Suppressor macrophage treated with lipopolysaccharide for 1 hour (primary cell): ENCODE measurements at places on chromosomes 12 and 14.

DNA sequence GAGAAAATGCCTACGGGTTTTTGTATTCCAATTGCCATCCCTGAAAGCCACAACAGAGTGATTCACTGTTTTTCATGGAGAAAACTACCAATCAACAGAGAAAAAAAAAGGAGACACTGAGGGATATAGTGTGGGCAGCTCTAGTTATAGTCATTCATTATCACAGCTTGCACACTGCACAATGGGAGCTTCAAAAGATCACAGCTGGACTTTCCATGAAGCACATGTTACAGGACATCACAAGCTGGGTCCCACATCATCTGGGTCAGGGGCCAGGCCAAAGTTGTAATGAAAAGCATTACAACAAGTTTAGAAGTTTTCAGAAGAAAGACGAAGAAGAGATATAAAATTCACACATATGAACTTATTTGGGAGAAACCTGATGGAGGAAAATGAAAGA, 41.5 kb downstream of the RERG start:
- no peak for DNase-seq

DNA sequence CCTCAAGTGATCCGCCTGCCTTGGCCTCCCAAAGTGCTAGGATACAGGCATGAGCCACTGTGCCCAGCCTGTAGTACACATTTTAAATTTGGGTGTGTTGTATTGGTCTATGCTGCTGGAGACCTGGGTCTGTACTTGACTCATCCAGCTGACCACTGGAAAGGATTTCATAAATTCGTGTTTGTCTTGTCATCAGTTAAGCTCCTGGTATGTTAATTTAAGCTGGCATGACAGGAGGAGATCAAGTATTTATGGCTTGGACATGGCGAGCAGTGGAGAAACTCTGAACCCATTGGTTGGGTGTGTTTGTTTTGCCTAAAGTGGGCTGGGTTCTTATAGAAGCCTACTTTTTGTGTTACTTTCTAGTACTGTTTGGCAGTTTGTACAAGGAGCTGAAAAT, 24.2 kb downstream of the YY1 start:
- DNase-seq = no peak

DNA sequence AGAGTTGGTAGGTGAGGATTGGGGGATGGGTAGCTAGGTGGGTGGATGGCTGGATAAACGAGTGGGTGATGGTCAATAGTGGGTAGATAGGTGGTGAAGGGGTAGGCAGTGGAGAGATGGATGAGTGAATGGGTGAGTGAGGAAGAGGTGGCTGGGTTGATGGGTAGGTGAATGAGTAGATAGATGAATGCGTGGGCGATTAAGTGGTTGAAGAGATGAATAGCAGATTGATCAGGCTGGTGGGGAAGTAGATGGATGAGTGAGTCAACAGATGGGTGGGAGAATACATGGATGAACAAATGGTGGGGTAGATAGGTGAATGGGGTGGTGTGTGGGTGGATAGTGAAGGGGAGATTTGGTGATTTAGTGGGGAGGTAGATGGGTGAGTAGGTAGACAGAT, 51.1 kb downstream of the SYNE3 start:
- no peak for DNase-seq

GRCh38 chr14:50524060-50524459, 8.3 kb downstream of the MAP4K5 start:
- peak; percentile 59 for DNase-seq

DNA sequence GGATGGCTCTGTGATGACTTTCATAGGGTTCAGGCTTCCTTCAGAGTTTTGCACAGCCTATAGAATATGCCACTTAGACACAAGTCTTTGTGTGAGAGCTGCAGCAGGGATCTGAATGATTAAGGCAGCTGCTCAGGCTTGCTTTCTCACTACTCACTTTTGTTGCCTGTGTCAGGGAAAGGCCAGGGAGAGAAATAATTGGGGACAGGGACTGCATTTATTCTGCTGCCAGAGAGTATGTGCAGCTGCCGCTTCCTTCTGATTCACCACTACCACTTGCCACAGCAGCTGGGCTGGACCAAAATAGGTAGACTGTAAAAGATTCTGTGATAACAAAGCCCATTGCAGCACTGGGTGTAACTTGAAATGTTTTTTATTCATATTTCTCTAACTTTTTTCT, 49.7 kb downstream of the TRMT5 start:
- no peak for DNase-seq

- no peak for DNase-seq
These were observed 1015.8 kb upstream of the SEL1L start for GRCh38 chr14:82549306-82549990.

GRCh38 chr12:130636370-130636769, 79.7 kb downstream of the RIMBP2 start:
- DNase-seq = no peak

DNA sequence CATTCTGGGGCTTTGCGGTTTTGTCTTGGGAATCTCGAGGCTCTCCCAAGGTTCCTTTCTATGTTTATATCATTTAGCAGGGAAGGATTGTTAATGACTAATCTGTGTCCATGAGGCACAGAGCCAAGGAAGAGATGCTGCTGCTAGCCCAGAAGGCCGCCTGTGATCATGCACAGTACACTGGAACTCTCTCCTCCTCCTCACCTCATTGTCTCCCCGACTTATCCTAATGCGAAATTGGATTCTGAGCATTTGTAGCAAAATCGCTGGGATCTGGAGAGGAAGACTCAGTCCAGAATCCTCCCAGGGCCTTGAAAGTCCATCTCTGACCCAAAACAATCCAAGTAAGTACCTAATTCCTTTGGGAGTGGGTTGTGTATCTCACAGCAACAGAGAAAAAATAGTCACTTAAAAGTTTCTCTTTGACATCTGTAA, at the start of gene NR1H4:
Gene NR1H4 (plus strand): TSS at position 151 of the 435 bp plus-strand sequence. CDS start 19,458 bp downstream, outside the sequence.
- DNase-seq = no peak

GRCh38 chr12:63037746-63038712, 103.1 kb upstream of the PPM1H start:
- no peak for DNase-seq

- no peak for DNase-seq
These were observed 7.1 kb downstream of the PGAM5 start for GRCh38 chr12:132717531-132718387.

GRCh38 chr14:75138492-75138891, 11.6 kb upstream of the NEK9 start:
- peak; percentile 82 for DNase-seq

DNA sequence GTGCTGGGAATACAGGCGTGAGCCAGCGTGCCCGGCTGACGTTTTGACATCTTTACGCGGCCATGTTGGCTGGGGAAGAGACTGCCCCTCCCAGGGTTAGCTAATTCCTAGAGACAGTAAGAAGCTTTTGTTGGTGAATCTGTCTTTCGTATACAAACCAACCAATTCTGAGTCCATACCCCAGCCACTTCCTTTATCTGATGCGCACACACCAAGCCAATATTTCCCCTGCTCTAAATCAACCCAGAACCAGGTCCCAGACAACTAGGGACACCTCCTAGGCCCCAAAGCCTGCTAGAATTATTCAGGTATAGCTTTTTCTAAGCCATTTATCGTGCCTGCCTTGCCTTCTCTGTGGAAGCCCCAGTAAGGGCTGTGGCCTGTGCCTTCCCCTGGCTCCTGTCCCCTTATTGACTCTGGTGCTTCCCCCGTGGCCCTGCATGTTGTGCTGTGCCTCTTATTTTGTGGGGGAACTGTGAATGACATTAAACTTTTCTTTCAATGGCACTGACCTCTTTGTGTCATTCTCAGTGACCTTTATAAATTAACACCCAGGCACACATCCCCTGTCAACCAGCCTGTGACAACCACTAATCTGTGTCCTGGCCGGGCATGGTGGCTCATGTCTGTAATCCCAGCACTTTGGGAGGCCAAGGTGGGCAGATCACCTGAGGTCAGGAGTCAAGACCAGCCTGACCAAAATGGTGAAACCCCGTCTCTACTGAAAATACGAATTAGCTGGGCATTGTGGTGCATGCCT, 10.7 kb upstream of the EVL start:
- DNase-seq = no peak

DNA sequence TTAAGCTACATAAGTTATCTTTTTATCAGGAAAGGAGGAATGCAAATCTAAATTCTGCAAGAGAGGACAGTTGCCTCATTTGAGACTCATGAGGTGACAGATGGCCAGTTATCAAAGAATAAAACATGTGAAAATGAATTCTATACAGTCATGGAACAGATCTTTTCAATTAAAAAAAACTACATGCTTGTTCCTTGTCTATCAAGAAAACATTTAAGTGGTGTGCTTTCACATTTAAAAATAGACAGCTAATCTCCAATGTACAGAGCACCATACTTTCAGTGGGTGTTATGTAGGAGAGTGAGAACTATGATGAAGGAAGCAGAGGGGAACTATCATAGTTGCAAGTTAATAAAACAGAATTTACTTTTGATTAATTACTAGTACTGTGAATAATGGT, 76.7 kb upstream of the TTC7B start:
- DNase-seq = peak; percentile 4

- DNase-seq = no peak
These were observed 60.2 kb upstream of the RTRAF start for GRCh38 chr14:51929166-51929565.

DNA sequence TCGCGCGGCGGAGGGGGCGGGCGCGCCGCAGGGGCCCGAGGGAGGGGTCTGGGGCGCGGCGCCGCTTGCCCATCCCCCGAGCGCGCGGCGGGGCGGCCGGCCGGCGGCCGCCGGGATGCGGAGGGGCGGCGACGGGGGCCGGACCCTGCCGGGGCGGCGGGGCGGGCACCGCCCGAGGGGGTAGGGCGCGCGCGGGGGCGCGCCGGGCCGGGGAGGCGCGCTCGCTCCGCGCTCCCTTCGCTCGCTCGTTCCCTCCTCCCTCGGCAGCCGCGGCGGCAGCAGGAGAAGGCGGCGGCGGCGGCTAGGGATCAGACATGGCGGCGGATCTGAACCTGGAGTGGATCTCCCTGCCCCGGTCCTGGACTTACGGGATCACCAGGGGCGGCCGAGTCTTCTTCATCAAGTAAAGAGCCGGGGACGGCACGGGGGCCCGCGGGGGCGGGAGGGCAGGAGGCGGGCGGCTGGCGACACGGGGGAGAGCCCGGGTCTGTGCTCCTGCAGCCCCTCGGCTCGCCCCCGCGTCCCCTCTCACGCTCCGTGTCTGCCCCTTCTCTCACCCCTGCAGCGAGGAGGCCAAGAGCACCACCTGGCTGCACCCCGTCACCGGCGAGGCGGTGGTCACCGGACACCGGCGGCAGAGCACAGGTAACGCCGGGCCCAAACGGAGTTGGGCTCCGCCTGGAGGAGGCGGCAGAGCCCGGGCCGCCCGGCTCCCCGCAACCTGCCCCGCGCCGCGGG, at the start of gene PLEKHA5:
Gene PLEKHA5 (plus strand): TSS at position 248 of the 738 bp plus-strand sequence. CDS start 67 bp downstream, at position 315.
- DNase-seq = peak; percentile 90

DNA sequence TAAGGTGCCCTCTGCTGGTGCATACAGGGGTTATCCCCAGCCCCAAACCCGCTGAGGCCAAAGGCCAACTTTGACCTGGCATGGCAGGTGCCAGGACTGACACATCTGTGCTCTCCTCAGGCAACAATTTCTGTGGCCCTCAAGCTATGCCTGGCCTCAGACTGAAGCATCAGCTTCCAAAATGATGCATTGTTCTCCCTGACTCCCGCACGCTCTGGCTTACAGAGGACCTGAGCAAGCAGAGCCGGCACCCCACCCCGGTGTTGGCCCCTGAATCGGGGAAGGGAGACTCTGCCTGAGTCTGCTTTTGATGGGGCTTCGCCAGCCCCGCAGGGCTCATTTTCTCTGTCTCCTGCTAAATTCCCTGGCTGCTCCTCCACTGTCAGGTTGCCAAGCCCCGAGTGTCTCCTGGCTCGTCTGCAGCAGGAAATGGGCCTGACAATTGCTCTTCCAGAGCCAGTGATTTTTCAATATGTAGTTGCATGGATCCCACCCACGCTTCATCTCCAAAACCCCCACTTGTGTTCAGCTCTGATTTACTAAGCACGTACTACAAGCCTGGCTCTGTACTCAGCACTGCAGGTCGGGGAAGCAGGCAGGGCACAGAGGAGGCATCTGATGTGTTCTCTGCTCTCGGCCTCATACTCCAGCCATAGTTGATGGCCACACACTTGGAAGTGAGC, 126.1 kb downstream of the SLC38A6 start:
- no peak for DNase-seq

DNA sequence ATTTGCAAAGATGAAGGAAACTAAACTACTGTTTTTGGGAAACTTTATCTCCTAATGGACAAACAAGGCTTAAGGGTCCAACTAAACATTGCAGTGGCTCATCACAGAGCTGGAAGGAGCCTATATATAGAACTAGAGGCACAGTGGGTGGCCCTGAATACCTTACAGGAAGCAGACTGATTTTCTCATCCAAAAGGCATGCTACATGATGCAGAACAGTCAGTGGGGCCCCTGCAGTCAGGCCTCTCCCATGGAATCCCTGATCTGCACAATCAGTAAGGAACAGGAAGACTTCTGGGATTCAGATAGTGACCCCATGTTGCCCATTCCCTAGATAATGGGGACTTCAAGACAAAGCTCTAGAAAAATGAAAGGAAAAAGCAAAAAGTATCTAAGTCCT, 1.9 kb upstream of the LLPH start:
- no peak for DNase-seq

DNA sequence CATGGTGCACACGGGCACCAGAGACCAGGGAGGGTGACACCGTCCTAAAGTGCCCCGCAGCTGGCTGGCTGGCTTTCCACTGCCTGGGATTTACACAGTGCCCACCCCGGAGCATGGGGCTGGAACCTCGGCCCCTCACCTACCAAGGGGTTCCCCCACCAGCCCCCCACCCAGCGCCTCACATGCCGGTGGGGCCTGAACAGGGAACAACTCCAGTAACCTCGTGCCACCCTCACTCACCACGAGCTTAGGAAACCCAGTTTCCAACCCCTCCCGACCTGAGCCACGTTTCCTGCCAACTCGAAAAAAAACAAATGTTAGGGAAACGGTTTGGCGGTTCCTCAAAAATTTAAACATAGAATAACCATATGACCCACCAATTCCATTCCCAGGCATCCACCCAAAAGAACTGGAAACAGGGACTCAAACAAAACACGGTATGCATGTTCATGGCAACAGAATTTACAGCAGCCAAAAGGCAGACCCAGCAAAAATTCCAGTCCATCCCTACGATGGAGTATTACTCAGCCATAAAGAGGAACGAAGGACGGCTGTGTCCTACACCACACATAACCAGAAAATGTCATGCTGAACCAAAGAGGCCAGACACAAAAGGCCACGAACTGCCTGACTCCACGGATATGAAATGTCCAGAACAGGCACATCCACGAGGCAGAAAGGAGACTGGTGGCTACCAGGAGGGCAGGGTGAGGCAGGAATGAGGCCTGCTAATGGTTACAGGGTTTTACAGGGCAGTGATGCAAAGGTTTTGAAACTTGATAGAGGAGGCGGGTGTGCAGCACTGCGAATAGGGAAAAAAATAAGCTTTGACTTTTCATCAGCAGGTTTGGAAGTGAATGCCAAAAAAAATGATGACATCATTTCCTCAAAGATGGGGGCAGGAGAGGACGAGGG, 68.9 kb downstream of the NCOR2 start:
- peak; percentile 54 for DNase-seq

GRCh38 chr12:132396657-132397056, 67.3 kb upstream of the GALNT9 start:
- no peak for DNase-seq

DNA sequence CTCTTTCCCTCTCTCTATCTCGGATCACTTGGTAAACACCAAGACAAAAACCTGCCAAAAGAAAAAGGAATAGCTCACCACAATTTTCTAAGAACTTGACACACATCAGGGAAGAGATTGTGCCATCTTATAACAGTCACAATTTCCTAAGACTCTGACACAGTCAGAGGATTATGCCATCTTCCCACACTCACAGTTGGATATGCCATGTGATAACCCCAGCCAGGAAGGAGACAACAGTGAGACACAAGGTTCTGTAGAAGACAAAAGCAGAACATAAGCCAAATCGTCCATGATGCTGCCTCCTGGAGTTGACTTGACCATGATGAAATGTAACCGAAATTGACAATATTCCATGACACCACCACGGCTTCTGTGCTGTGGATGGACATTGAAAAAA, 2.8 kb upstream of the CLEC9A start:
- DNase-seq = peak; percentile 96
